AG09309 (cell line): ENCODE measurements at places on chromosomes 7 and 10.

GRCh38 chr10:1199897-1200721 is 143.9 kb downstream of the WDR37 start:
- DNase-seq = no peak

- no peak for DNase-seq
These were observed 63.9 kb upstream of the PRKCQ start for GRCh38 chr10:6643962-6644361.

- no peak for DNase-seq
These were observed 5.8 kb downstream of the CALHM3 start for GRCh38 chr10:103473261-103473671.

- no peak for DNase-seq
These were observed 8.4 kb upstream of the LFNG start for GRCh38 chr7:2510909-2511768.

- no peak for DNase-seq
These were observed 9.5 kb downstream of the MNX1 start for GRCh38 chr7:157000741-157001653.

DNA sequence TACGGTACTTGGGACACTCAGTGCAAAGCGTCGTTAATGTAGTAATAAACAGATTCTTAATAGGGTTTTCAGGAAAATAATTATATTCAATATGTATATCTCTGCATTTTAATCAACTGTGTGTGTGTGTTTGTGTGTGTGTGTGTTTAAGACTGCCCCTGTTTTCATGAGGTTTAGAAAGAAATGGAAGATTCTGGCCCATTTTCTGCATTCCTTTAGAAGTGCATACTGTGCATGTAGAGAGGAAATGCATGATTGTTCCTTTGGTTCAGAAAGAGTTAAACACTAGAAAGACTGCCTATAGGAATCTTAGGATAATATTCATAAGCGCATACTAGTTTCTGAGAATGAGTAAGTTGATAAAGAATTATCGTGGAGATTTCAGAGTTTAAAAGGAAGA is 975 bp downstream of the CNTNAP2 start:
- no peak for DNase-seq

GRCh38 chr10:44755481-44755880 is 155.7 kb upstream of the TMEM72 start:
- no peak for DNase-seq

DNA sequence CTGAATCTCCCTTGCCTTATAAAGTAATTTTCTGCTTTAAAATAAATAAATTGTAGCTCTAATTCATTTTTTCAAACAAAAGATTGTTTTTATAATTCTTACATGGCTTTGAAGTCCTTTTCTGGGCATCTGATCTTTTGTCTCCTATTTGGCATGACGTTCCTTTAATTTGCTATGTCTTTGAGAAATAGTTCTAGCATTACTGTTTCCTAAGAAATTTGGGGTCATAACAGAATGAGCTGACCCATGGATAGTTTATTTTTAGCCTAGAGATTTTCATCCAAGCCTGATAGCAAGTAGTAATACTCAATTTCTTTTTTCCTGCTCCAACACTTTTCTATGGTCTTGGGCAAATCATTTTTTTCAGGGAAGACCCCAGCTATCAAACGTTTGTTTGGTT is 31.4 kb downstream of the CCDC71L start:
- DNase-seq = peak; percentile 7

GRCh38 chr10:132104062-132104461 is 38.3 kb downstream of the JAKMIP3 start:
- no peak for DNase-seq

DNA sequence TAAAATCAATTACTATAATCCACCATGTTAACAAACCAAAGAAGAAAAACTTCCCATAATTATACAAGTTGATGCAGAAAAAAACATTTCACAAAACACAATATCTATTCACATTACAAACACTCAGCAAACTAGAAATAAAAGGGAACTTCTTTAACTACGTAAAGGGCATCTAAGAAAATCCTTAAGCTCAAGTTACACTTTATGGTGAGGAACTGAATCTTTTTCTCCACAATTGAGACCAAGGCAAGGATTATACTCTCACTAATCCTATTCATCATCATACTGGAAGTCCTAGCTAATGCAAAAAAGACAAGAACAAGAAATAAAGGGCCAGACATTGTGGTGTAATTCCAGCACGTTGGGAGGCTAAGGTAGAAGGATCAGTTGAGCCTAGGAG is 159.9 kb downstream of the ZNF365 start:
- DNase-seq = no peak

DNA sequence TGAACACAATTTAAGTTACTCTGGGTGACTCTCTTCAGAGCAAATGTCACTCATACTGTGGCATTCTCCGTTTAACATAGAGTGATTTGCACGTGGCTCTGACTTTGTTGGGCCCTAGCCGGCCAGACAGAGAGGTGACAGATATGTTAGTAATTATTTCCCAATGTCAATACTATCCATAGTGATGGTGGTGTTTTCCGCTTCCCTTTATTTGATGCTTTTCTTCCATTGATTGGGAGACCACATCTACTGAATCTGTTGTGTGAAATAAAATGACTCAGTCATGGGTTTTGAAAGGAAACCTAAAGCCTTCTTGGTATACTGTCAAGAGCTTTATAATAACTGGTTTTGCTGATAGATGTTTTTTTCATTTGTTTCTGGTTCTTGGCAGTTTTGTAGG is 7.4 kb downstream of the AVL9 start:
- DNase-seq = no peak

- no peak for DNase-seq
These were observed 575.6 kb downstream of the ARL4A start for GRCh38 chr7:13262929-13263530.

- DNase-seq = no peak
These were observed 72.9 kb downstream of the NPY start for GRCh38 chr7:24356718-24357386.

DNA sequence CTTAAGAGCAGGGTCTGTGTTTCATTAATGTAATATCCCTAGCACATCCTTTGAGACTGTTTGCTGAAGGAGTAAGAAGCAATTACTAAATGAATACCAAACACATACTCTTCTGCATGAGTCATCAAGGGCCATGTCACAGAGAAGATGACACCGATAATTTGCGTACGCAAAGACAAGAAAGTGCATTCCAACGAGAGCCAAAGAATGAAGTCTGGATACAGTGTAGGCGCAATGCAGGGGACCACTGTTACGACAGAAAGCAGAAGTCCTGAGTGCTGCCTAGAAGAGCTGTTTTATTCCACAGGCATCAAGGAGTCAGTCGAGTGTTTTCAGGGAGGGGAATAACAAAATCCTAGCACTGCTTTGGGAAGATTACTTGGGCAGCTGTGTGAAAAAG is 62.7 kb downstream of the VPS41 start:
- no peak for DNase-seq

DNA sequence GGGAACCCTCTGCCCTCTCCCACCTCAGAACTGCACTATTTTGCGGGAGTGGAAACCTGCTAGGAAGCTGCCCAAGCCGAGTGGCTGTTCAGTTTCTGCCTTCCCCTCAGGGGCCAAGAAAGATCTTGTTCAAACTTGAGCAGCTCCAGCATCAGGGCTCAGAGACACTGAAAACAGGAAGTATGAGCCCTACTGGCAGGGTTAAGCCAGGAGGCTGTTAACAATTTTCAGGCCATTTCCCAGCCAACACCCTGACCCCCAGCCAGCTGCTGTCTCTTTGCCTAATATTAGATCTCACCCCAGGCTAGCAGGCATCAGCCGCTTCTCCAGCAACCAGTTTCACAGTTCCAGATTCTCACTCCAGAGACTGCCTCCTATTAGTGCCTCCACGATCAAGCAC is 9.2 kb downstream of the PLAU start:
- no peak for DNase-seq

GRCh38 chr7:106126170-106126938 is 14.2 kb upstream of the SYPL1 start:
- no peak for DNase-seq

DNA sequence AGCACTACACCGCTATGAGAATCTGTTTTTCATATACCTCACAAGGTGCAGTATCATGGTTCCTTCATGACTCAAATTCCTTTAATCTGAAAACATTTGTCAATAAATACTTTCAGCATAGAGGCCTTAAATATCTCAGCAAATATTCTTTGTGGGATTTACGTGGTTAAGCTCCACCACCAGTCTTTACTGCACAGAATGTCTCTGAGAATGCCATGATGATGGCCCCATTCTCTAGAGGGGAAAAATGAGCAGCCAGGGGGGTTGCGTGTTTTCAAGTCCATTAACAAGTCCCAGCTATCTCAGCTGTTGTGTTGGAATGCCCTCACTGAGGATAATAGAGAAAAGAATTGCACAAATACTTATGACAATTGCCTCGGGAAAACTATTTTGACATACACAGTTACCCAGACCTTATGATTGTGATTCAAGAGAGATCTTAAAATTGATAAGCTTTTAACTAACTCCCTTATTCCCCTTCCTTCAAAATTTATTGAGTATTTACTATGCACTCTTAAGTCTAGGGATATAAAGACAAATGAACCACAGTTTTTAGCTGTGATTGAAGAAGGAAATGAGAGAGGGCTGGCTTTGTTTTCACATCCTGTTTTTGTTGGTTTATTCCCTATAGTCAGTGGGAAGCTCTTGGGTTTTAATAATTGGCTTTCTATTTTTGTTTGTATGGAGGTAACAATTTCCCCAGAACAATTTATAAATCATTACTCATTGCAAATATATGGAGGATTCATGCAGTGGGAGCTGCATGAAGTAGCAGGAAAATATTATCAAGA is 176.5 kb upstream of the VWC2 start:
- DNase-seq = no peak

DNA sequence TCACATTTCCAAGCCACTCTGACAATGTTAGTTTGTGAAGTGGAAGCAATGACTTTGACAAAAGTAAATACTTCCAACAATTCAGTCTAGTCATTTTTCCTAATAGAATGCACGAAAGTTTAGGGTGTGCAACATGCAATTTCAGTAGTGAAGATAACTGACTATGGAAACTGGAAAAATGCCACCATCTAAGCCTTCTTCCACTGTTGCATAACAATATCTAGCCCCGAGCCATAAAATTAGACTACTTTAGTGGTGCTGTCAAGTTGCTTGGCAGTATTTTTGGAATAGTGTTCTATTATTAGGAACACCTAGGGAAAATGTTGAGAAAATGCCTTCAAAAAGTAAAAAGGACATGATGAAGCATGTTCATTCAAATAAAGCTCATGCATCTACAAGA is 17.9 kb downstream of the SEMA3A start:
- peak; percentile 52 for DNase-seq

GRCh38 chr7:80105701-80106408 is 28.8 kb upstream of the GNAI1 start:
- DNase-seq = no peak

- DNase-seq = no peak
These were observed 14.2 kb downstream of the FBH1 start for GRCh38 chr10:5904227-5904626.

DNA sequence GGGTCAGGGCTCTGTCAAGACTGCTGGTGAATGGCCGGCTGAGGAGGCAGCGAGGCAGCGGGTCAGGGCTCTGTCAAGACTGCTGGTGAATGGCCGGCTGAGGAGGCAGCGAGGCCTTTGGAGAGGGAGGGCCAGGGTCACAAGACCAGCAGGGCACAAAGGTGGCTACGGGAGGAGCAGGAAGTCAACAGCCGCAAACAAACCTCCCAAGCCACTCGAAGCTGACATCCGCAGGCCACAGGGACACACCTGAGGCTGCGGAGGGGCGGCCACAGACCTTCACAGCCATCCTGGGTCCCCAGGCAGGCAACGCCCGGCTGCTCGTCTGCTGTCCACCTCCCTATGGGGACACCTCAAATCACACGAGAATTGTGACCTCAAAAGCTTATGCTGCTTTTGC is 8.9 kb upstream of the GPER1 start:
- no peak for DNase-seq

GRCh38 chr7:131157530-131158243 is 170.0 kb upstream of the MKLN1 start:
- peak; percentile 62 for DNase-seq

GRCh38 chr7:155918720-155919390 is 106.6 kb upstream of the SHH start:
- no peak for DNase-seq

- DNase-seq = no peak
These were observed 493.4 kb downstream of the TNS3 start for GRCh38 chr7:47088329-47089067.

GRCh38 chr10:58885686-58886345 is 290.6 kb upstream of the PHYHIPL start:
- DNase-seq = no peak

DNA sequence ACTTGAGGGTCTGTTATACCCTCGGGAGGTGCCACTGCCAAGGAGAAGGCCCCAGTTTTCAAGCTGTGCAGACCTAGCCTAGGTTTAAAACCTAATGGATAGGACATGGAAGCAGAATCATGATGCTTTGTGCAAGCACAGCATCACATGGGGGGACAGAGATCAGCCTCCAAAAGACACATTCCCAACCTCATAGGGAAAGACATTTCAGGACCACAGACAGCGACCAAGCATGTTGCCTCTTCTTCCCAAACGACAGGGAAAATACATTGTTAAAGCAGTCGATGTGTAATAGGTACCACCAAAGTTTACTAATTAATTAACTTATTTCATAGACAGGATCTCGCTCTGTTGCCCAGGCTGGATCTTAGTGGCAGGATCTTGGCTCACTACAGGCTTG is 573.9 kb downstream of the TCERG1L start:
- no peak for DNase-seq

DNA sequence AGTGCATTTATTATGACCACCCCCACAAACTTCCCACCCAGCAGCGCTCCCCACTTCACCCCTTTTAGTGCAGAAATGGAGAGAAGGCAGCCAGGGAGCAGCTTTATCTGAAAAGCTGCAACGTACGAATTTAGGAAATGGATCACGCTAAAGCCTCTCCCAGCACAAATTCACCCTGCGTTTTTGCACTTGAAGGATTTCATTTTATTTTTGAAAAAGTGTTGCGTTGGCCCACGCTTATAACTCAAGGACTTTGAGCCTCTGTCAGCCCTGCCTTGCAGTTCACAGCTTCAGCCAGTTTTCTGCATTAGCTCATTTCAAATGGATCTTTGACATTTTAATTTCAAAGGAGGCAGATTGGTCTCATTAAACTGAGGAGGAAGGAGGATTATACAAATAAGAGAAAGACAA is 556.1 kb downstream of the KCNMA1 start:
- no peak for DNase-seq

GRCh38 chr7:99949645-99950228 is 20.3 kb upstream of the GJC3 start:
- no peak for DNase-seq
